Uterus (tissue), 4 donors: ENCODE measurements at places on chromosomes 1 and 21. TPM values are rescaled to one million over a fixed set of nuclear protein-coding genes. Genes with fewer than 3 reads are reported as not detected.

The TMEM269 gene
- total RNA-seq, result 1.1 TPM

The TMCO4 gene
- total RNA-seq, result 11.8 TPM

The SLAMF6 gene
- total RNA-seq, result 3.8 TPM

The GJA9 gene
- total RNA-seq, result not detected

The AADACL4 gene
- not detected for total RNA-seq

- DNase-seq, result no peak
These were observed 129.6 kb downstream of the EVI5 start for GRCh38 chr1:92655197-92655801.

- no peak for DNase-seq
These were observed 36.9 kb downstream of the FGGY start for GRCh38 chr1:59333626-59334277.

DNA sequence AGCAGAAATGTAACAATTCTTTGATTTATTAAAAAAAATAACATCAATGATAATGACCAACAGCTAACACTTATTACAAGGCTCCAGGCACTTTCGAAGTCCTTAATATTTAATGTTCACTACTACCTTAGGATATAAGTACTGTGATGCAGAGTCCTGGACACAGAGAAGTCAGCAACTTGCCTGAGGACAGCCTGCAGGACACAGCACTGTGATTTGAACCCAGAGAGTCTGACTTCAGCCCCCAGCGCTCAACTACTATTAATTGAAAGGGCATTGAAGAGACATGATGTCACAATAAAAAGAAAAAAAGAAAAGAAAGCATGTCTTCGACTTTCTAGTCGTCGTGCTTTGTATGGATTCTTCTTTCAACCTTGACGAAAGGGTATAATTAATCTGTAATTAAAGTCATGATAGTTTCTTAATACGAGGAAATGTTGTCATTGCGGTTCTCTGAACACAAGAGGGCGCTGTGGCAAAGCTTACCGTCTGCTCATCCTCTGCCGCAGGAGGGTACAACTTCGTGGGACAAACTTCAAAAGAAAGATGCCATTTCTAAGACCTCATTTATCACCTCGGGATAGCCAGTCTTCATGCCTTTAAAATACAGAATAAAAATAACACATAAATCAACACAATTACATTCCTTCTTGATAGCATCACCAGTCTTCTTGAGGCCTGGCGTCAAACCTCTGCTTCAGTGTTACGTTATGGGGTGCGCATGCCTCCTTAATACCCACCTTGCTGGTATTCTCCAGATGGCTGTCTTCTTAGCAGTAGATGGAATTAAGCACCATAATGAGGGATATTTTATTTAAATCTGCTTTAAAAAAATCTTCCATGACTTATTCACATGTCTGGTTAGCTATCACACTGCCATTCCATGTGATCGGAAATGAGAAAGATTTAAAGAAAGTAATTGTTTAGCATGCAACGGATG, 240.1 kb downstream of the DISC1 start:
- DNase-seq, result peak; percentile 31

GRCh38 chr1:56453417-56454078, 125.8 kb downstream of the PLPP3 start:
- peak; percentile 44 for DNase-seq

DNA sequence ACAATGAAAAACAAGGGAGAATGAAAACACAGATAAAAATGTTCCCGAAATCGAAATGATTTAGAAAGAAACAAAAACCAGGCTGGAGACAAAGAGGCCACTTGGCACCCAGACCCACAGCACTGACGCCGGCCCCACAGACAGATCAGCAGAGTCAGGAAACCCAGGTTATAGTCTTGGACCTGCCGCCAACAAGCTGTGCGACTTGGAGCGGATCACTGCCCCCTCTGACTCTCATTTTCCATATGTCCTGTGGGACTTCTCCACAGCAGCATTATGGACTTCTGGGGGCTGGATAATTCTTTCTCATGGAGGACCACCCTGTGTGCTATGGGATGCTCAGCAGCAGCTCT, 72.4 kb downstream of the MATN1 start:
- peak; percentile 86 for DNase-seq

- DNase-seq, result no peak
These were observed 92.0 kb upstream of the PRMT6 start for GRCh38 chr1:106964495-106964894.

DNA sequence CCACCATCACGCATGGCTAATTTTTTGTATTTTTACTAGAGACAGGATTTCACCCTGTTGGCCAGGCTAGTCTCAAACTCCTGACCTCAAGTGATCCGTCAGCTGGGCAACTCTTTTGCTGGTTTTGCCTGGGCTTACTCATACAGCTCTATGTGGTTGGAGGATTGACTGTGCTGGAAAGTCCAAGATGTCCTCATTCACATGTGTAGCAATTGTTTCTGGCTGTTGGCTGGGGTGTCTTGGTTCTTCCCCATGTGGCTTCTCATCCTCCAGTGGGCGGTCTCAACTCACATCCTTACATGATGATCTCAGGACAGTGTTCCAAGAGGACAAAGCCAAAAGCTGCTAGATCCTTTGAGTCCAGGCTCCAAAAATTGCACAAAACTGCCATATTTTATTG, 53.3 kb downstream of the TEX35 start:
- DNase-seq, result no peak

- no peak for DNase-seq
These were observed 87.5 kb downstream of the CAMTA1 start for GRCh38 chr1:6872573-6873261.

DNA sequence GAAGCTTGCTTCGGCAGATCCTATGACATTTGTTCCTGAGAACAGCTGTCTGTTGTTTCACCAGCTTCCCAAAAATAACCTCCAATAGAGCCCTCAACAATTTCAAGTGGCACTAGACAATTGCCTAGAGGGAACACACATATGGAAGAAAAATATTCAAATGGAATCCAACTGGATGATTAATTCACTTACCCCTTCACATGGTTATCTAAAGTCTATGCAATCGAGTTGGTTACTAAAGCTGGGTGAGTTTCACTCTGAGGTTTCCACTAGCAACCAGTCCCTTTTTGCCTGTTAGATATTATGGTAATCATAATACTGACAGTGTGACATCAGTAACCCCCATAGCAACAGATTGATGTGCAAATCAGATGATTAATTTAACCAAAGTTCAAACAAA, at the start of gene LEMD1:
LEMD1 (minus strand) TSS at position 259 of the 400 bp plus-strand sequence. CDS start 1,520 bp downstream, outside the sequence.
- DNase-seq, result no peak

DNA sequence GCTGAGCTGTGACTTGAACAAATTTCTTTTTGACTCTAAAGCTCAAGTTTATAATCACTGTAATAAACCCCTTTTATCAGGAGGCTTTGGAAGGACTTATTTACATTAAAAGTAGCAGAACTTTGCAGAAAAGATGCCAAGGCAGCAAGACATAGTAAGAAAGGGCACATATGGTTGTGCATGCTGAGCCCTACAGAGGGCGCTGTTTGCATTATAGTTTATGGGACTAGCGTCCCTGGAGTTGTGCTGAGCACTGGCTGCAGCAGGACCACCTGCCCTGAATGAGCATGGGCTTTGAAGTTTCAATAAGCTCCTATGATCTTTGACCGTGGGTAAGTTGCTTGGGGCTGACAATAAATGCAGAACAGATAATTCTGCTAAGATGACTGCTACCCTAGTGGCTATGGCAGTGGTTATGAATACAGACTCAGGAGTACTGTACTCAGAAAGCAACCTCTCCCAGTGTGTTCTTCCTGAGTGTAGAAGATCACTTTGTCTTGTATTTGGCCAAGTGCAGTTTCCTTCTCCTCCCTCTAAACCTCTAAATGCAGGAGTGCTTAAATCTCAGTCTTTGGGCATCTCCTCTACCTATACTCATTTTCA, 45.4 kb upstream of the USP1 start:
- no peak for DNase-seq

DNA sequence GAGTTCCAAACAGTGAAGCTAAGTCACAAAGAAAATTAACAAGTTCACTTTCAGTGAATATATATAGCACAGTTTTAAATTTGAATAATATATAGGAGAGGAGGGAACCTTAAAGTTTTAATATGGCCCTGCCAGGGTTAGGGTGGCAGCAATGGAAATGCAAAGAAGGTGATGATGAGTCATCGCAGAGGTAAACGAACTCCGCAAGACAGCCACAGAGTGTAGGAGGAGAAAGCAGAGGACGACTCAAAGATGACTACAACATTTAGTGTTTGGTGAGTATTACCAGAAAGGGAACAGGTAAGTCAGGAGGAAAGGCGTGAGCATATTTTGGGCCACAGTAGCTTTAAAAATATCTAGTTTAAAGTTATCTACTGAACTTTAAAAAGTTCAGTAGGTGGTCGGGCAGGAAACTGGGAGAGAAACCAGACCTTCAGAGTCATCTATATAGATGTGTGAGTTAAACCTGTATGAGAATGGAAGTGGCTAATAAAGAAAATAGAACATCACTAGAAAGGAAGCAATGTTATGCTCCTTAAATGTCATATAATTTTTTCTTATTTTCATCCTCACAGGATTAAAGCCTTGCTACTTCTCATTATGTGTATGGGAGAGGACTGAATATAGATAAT, 75.7 kb downstream of the UCHL5 start:
- no peak for DNase-seq
